ENCODE measurements at places on chromosomes 12 and 14.
A peak's percentile ranks its signal among the peaks of the same experiment; 100 is the strongest.

GRCh38 chr14:73616831-73617230 lies 4.5 kb downstream of the ACOT6 start:
- DNase-seq: no peak

DNA sequence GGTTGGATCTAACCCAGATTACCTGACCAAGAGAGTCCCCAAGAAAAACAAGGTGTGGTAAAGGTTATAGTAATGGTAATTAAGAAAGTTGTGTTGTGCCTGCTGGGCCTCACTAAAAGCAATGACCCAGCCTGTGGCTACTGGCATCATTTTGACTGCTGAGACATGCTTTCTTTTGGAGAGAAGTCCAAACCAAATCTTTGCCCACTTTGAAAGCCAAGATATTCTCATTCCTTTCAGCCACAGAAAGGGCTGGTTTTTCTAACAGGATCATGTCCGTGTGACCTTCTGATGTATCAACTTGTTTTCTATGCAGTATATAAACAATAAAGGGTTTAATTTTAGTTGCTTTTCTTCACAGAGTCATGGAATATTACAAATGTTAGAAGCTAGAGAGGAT lies 388.6 kb downstream of the RAD51B start:
- DNase-seq: no peak

- DNase-seq: no peak
Observed at GRCh38 chr12:126974779-126975178, 1292.2 kb upstream of the TMEM132C start.

- DNase-seq: no peak
Observed at GRCh38 chr12:80187660-80188090, 88.3 kb downstream of the OTOGL start.

- peak; percentile 22 for DNase-seq
Observed at GRCh38 chr12:132886529-132887477, 602 bp downstream of the CHFR start.

- peak; percentile 85 for DNase-seq
Observed at GRCh38 chr12:51028126-51028812, 2.1 kb upstream of the SLC11A2 start.

DNA sequence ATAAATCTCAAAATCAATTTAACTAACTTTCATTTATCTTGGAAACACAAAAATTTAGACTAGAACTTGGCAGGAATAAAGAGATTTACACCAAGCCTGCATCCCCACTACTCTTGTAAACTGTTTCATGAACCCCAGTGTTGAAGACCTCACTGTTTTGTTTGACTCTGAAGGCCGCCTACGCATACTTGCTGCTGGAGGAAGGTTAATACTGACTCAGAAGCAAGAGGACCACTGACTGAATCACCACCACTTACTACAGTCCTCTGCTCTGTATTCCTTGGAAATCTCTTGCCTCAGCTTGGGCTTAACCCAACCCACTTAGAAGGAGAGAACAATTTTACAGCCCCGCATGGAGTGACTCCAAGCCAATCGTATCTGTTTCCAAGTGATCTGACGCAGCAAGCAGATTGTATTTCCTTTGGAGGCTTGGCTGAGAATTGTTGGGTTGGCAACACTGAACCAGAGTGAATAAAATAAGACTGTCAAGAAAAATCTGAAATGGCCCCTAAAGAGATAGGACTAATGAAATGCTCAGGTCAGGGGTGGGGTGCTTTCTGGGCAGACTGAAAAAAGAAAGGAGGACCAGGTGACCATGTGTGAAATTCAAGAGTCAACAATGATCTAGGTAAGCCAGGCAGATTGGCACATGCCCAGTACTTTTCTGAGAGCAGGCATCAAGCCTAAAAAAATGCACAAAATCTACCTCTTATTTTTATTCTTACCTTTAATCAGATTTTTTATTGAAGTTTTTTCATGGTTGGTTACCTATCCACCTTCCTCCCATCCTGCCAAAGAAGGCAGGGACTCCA lies 248.6 kb downstream of the ZFP36L1 start:
- no peak for DNase-seq

DNA sequence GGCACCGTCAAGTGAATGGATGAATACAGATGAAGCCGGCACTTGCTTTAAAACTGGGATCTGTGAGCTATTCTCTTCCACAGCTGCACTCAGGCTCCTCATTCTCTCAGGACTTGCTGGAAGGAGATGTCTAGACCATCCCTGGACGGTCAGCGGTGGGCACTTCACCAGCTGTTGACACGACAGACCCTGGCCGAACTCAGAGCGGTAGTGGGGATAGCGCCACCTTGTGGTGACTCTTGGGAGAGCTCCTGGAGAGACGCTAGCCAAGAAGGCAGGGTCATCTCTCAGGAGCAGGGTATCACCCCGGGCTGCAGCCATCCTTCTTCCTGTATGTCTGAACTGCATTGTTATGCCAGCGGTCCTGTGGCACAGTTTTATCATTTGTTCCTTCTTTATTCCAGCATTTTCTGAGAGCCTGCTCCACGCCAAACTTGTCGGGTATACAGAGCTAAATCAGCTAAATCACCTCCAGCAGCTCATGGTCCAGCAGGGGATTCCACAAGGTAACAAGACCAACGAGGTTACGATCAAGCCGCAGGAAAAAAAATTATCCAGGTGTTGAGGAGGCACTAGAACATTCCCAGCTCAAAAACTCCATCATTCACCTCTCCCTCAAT lies 10.0 kb downstream of the WNT1 start:
- DNase-seq: peak; percentile 76

- no peak for DNase-seq
Observed at GRCh38 chr12:49705479-49706134, 1.6 kb downstream of the FMNL3 start.

GRCh38 chr12:31906557-31907301 lies 52.5 kb upstream of the RESF1 start:
- no peak for DNase-seq

GRCh38 chr14:21024585-21025370 lies at the start of gene NDRG2:
NDRG2 (minus strand) TSS chr14:21025061; CDS start chr14:21023315, 1,746 bp downstream.
- DNase-seq: no peak

DNA sequence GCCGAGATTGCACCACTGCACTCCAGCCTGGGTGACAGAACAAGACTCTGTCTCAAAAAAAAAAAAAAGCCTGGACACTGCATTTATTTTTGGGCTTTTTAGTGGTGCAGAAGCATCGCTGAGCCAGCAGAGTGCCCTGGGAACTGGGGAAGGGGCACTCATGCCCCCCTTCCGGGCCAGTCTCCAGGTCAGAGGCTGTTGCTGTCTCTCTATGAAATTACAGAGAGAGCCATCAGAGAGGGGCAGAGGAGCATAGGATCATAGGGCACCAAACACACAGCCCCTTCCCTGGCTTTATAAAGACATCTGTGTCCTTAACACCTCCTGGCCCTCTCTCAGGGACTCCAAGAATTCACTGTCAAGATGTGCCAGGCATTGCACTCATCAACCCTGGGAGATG lies 195.8 kb downstream of the CALM1 start:
- no peak for DNase-seq

- no peak for DNase-seq
Observed at GRCh38 chr12:118107011-118107410, 3.2 kb upstream of the VSIG10 start.

GRCh38 chr12:102694903-102695302 lies 214.5 kb upstream of the IGF1 start:
- DNase-seq: no peak

DNA sequence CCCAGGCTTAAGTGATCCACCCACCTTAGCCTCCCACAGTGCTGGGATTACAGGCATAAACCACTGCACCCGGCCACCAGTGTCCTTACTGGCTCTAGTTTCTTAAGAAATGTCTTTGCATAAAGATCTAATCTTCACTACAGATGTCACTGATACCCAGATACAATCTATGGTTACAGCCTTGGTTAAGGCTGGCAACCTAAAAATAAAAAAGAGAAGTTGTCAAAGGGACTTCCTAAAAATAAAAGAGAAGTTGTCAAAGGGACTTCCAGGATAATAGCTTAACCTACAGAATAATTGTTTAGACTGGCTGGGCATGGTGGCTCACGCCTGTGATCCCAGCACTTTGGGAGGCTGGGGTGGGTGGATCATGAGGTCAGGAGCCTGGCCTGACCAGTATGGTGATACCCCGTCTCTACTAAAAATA lies 27.6 kb downstream of the ETFBKMT start:
- no peak for DNase-seq

DNA sequence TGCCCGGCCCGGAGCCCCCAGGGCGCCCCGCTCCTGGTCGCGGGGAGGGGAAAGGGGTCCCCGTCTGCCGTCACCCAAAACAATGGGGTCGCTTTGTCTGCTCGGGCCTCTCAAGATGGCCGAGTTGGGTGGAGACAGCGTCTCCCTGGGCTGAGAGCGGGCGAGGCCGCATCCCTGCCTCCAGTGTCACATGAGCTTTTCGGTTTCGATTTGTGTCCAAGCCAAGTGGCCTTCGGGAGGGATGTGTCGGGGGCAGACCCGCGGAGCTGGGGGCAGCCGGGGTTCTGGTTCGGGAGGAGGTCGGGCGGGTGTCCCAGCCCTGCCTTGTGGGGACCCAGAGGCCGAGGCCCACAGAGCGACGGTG lies 790 bp downstream of the DYNC1H1 start:
- peak; percentile 79 for DNase-seq

All from hematopoietic multipotent progenitor cell treated with erythropoietin and hydrocortisone succinate and interleukin-3 and kit ligand, for 17 days (in vitro differentiated cells).